ENCODE measurements at places on chromosomes 12 and 14. TPM values are rescaled to one million over a fixed set of nuclear protein-coding genes. Genes with fewer than 3 reads are reported as not detected.

The RTL1 gene
- total RNA-seq, result not detected

The GNB3 gene
- 5.8 TPM for total RNA-seq

The TOGARAM1 gene
- total RNA-seq, result 20.0 TPM

The CAPZA3 gene
- total RNA-seq, result not detected

The MRPS35 gene
- total RNA-seq, result 31.5 TPM

The FBRSL1 gene
- total RNA-seq, result 2.9 TPM

The RGS6 gene
- total RNA-seq, result not detected

The CCDC88C gene
- total RNA-seq, result under 0.01 TPM

The RDH5 gene
- total RNA-seq, result 16.7 TPM

The ZC3H14 gene
- 83.9 TPM for total RNA-seq

The IL25 gene
- not detected for total RNA-seq

The RFX4 gene
- total RNA-seq, result not detected

The GRIP1 gene
- total RNA-seq, result 0.81 TPM

The PLCZ1 gene
- total RNA-seq, result not detected

The PTPRO gene
- 0.24 TPM for total RNA-seq

The PZP gene
- total RNA-seq, result not detected
